CD4-positive, alpha-beta T cell treated with Interleukin-6 at 100 ng/mL for 8 hours (primary cell): ENCODE measurements at places on chromosomes 2 and 18.

GRCh38 chr2:1843646-1844045 is 99.3 kb upstream of the PXDN start:
- no peak for DNase-seq

GRCh38 chr2:127996160-127996559 is 31.7 kb downstream of the SAP130 start:
- no peak for DNase-seq

DNA sequence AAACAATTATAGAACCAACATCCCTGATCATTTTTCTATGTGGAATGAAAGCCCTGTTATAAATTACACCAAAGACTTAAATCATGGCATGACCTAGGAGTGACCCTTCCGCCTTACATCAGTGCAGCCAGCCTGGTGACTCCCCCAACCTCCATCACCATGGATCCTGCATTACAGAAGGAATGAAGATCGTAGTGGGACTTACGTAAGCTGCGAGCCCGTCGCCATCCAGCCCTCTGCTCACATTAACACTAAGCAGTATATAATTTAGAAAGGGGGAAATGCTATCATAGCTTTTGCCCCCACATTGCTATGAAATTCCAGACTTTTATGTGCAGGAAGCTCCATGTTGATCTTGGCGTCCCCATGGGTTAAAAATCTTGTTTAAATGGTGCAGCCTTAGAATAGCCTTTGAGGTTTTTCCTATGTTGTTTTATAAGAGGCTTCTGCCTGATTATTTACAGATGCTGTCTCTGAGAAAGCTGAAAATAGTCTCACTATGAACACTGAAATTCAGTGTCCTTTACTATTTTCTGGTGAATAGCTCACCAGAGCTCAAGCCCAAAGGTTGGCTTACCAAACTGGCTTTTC is 76.3 kb downstream of the COLEC12 start:
- DNase-seq, result no peak

DNA sequence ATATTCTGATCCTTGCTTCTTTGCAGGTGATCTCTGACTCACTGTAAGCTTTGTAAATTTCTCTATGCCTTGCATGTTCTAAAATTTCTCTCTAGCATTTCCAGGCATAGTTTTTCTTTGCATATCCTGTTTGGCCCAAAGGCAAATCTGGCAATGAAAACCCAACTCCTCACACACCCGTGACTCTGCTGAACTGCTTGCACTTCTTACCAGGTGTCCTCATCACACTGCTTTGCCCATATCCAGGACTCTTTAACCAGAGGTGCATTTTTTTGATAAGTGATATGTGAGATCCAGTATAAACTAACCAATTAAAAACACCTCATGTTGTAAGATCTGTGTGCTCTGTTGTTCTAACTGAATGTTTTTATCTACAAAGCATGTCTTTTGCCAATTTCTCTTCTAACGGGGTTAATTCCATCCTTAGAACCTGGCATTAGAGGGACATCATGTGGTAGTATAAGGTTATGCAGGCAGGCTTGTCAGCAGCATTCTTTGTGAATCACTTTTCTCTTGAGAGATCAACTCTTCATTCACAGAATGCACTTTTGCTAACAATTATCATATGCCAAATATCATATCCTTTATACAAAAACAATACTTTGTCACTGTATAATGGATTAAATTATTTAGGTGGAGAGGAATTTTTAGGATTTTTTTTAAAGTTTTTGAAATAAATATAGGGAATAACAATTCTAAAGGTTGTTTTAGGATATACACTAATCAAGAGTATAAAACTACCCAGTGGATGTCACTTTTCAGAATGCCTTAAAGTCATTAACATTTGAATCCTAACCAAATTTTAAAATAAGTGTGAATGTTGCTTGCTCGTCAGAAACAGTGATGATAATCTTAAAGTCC is 20.8 kb upstream of the TMX3 start:
- peak; percentile 21 for DNase-seq

DNA sequence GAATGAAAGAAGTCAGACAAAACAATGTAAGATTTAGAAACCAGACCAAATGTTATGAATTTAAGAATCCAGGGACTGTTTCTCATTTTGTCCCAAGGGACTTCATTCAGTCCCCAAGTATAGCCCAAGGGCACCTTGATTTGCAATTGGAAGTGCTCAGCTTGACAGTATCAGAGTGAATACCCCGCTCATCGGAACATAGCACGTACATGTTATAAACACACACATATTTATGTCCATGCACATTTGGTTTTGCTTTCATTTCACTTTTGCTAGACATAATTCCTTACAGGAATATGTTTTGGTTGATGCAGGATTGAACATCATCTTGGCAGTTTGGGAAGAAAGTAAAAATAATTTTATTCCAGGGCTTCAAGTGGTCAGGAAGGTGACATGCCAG is 100.2 kb downstream of the PID1 start:
- DNase-seq, result no peak

DNA sequence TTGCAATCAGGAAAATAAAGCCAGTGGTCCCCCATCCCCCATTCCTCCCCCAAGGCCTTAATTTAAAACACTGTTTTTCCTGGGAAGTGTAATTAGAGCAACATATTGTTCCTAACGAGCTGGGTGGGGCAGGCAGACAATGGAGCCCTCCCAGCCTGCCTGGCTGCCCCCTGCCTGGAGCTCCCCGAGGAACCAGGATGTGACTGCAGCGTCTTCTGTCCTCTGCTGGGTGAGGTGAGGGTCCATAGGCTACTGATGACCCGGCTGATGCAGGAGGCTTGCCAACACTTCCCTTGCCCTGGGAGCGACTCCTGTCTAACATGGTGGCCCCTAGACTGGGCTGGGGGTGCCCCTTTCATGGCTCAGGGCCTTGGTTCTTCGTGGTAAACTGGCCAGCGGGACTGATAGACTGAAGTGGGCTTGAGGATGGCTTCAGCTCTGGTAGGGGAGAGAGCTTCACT is 152.4 kb downstream of the DYSF start:
- no peak for DNase-seq

DNA sequence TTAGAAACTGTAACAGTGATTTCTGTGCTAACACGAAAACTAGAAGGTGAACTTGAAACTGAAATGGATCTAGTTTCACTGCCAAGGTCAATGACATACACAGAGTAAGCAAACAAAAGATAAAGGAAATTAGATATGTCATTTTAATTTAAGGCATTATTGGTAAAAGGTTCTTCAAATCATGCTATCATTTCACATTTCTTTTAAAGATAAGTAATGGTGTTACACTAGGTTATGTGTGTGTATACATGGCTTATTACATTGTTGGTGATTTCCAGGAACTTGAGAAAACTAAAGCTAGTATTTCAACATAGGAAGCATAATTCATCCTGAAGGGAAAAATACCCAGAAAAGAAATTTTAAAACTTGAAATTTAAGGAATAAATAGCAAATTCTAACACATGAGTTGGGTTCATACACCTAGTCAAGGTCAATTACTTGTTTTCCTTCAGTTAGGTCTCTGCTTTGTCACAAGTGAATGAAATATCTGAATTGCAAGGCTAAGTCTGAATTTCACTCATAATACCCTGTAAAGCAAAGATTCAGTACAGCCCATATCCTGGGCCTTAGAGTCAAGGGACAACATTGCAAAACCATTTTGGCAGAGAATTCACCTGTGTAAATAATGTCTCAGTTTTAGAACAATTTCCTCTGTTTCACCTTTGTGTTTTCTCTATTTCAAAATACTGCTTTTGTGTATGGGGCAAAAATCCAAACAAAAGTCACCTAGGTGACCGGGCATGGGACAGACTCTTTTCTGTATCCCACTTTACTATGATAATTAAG is 141.6 kb downstream of the SRBD1 start:
- DNase-seq, result no peak

DNA sequence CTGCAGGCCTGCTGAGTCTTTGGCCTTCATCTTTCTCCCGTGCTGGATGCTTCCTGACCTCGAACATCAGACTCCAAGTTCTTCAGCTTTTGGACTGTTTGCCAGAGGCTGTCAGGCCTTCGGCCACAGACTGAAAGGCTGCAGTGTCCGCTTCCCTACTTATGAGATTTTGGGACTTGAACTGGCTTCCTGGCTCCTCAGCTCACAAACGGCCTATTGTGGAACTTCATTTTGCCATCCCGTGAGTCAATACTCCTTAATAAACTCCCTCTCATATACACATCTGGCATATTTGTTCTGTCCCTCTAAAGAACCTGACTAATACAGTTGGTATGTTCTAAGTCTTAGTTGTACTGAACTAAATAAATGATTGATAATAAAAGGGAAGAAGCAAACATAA is 702.8 kb upstream of the LINC00305 start:
- DNase-seq, result no peak

DNA sequence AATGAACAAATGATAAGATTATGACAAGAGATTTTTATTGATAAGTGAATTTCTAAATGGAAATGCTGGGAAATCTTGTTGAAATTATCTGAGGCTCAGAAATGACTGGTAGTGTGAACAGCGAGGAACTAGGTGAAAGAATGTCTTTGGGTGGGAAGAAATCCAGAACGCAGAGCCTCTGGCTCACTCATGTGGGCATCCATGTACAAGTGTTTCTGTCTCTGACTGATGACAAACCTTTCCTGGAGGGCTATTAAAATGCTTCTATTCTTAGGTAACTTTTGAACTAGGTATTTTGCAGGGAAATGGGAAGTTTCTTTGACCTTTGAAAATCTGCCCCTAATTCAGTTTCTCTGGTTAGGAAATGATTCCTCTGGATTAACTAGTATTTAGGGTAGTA is 598.6 kb downstream of the SLC4A3 start:
- DNase-seq, result no peak

- DNase-seq, result peak; percentile 82
Observed at GRCh38 chr2:95023222-95023597, 2.3 kb upstream of the MAL start.

DNA sequence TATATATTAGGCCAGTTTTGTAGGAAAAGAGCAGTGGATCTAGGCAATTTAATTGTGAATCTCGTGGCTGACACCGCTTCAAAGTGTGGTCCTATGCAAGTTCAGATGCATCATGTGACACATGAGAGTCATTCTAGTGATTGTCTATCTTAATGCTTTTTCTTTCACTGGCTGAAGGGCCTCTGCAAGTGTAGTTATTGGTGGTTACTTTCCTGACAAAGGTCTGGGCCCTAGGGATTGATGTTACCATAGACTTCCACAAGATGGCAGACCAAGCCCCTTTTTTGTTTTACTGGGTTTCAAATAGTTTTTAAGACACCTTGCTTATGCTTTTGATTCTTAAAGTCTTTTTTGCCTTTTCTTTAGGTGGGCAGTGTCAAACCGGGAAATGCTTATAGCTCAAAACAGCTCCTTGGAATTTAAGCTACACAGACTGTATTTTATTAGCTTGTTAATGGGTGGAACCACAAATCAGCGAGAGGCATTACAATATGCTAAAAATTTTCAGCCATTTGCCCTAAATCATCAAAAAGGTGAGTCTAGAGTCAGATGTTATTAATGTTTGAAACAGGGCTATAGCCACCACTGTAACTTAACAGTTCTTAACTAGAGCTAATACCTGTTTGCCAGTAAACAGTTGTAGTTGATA is 25.9 kb downstream of the CD8A start:
- DNase-seq, result peak; percentile 31

DNA sequence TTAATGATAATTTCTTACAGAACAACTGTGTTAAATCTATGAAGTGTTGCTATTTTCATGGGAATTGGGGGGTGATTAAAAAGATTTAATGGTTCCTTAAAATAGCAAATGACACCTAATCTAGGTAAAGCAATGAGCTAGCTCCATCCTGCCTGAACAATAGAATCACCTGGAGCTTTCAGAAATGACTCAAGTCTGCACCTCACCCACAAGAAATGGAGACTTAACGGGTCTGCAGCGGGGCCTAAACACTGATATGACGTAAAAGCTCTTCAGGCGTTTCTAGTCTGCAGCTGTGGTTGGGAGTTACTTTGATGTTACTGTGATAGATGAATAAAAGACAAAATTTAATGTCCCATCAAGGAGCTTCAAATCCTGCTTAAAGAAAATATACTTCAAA is 328.2 kb downstream of the RND3 start:
- DNase-seq, result no peak

DNA sequence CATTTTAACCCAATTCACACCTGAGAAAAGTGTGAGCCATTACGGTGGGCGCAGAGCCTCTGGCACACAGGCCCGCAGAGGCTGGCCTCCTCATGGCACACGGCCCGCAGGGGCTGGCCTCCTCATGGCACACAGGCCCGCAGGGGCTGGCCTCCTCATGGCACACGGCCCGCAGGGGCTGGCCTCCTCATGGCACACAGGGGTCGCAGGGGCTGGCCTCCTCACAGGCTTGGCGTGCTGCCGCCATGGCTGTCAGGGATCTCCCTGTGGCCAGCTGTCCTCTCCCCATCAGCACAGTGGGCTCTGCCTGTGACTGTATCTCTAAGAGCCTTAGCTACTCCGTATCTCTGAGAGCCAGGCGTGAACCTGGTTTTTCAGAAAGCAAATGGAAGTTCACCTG is 24.6 kb downstream of the ANO7 start:
- DNase-seq, result no peak

DNA sequence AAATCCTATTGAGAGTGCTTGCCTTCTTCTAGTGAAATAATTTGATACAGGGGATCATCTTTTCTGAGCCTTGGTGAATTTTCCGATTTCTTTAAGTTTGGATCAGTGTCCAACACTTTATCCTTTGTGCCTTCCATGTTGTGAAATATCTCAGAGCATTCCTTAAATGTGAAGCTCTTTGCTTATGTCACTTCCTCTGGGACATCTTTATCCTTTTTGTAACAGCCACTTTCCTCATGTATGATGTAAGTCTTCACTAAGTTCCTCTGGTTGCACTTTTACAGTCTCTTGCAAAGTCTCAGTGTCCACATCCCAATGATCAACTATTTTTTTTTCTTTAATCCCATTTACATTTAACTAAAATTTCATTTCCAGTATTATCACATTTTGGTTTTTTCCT is 254.2 kb downstream of the EN1 start:
- DNase-seq, result no peak

DNA sequence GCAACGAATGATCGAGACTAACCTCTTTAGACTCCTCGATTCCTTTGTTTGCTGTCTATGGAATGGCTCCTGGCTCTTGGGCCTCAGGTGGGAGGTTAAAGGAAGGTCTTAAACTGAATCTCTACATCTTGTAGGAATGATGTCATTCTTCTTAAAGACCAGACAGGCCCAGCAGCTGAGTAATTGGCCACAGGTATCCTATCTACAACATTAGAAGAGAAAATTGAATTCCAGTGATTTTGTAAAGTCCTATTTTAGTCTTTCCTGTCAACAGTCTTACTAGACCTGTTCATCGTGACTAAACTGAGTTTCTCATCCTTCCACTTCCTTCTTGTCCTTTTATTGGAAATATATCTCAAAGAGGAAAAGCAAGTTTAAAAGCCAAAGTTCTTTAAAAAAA is 274.8 kb downstream of the ALPK2 start:
- no peak for DNase-seq
